ENCODE measurements at places on chromosomes 11 and 22.
A peak's percentile ranks its signal among the peaks of the same experiment; 100 is the strongest.

DNA sequence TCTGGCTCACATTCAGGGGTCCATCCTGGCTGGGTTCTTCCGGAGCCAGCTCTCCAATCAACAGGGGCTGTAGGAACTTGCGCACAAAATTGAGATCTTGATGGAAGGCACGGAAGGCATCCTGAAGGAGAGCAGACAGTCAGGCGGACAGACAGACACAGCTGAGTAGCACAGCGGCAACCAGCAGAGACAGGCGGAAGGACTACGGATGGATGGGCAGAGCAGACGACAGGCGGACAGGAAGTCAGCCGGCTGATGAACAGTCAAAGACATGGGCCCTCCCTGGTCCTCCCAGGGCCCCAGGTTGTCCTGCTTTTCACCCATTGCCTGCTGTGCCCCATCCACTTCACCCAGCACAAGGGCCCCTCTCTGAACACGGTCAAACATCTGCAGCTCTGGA lies 11.3 kb downstream of the FADS3 start:
- no peak for DNase-seq

GRCh38 chr11:66239998-66240780 lies 28.2 kb upstream of the RAB1B start:
- no peak for DNase-seq

GRCh38 chr11:126914166-126914565 lies 86.4 kb downstream of the KIRREL3 start:
- DNase-seq, result no peak

DNA sequence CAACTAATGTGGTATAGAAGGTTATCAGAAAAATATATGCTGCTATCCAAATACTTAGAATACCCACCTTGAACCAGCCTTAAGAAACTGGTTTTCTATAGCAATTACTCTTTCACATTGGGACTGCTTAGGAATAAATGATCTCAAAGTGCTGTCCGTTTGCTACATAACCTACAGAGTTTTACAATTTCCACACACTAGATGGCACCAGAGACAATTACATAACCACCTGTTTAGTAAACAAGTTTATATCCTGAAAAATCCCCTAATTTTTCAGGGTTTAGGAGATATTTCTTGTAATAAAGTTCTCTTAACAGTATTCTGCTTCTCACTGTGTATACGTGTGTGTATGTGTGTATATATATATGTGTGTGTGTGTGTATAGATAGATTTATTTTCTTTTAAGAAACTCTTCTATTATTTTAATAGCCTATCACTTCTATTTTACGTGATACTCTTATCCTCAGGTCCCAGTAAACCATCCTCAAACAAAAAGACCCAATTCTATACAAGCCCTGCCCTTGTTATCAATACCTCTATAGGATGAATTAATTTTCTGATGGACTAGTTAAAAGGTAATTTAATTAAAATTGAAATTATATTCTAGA lies 6.7 kb upstream of the OR5I1 start:
- no peak for DNase-seq

GRCh38 chr11:8652140-8652539 lies 30.3 kb downstream of the TRIM66 start:
- no peak for DNase-seq

DNA sequence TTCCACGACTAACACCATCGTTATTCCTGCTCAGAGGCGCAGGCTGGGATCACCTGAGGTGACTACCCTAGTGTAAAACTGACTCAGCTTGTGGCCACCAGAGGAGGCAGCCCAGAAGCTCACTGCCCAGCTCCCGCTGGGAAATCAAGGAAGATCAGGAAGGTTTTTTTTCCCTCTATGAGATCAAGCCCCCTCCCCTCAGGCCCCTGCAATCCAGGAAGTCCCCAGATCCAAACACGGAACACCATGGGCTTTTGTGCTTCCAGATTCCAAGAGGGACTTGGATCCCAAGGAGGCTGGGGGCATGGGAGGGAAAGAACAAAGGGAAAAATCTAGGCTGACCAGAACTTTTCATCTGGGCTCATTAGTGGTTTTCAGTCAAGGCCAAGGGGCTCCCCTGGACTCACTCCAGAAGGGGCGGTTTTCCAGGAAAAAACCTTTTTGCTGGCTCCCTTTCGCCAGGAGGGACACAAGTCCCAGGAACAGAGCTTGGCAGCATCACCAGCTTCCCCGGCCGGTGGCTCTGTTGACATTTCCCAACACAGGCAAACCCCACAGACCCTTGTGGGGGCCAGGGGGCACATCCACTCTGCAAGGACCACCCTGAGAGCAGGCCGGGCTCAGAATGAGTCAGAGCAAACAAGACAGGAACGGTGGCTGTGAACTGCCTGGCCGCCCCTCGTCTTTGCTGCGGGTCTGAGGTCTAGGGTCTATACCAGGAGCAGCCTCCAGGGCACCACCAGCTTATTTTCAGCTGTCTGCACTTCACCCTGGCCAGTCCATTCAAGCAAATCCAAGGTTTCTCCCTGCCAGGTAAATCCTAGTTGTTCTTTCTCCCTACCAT lies 36.8 kb downstream of the MYH9 start:
- DNase-seq, result no peak

- DNase-seq, result no peak
Observed at GRCh38 chr11:132244846-132245245, 874.4 kb downstream of the NTM start.

GRCh38 chr22:21657360-21658032 lies 8.3 kb upstream of the PPIL2 start:
- DNase-seq, result peak; percentile 78

DNA sequence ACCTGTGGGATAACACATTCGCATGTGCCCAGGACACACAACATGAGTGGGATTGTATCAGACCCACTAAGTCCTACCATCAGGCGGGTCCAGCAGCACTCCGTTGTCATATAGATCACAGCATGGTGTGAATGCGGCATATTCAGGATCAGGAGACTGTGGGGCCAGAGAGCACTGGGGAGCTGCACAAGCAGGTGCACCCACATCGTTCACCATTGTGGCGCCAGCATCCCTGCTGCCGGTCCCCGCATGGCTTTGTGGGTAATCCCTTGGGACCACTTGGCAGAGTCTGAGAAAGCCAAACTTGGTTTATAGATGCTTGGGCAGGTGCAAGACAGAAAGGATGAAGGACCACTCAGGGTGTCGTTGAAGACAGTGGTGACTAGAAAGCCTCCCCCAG lies 201.6 kb upstream of the B3GAT1 start:
- no peak for DNase-seq

DNA sequence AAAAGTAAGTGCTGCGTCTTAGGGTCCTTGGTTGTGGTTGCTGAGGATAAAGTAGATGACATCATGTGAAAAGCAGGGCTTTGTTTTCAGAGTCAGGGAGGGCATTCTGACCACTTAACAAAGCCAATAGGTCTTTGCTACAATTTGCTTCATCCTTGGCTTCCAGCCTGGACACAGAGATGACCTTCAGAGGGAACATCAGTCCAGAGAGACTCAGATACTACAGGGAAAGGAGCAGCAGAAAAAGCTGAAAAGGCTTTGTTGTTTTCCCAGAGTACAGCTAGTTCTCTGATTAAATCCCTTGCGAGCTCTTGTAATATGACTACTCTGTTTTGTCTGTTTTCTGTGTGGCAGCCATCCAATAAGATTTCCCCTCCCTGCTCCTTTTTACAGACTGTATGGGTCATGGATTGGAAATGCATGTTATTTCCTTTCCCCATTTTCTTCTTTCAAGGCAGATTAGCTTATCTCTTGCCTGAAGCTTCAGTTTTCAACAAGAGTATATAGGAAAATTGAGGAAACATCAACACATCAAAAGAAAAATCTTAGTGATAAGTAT lies 31.9 kb downstream of the ATG13 start:
- no peak for DNase-seq

DNA sequence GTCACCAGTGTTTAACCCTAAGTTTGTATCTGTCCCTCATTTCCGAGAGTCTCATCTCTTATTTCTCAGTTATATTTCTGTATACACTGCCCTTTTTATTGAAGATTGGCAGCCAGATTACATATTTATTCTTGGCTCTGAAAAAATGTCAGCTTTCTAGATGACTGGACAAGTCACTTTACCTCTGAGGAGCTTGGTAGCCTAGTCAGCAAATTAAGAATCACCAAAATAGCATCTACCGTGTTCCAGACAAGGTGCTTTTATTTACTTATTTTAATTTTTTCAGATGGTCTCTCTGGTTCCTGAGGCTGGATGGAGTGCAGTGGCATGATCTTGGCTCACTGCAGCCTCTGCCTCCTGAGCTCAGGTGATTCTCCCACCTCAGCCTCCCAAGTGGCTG lies 5.6 kb upstream of the RBM4 start:
- no peak for DNase-seq

DNA sequence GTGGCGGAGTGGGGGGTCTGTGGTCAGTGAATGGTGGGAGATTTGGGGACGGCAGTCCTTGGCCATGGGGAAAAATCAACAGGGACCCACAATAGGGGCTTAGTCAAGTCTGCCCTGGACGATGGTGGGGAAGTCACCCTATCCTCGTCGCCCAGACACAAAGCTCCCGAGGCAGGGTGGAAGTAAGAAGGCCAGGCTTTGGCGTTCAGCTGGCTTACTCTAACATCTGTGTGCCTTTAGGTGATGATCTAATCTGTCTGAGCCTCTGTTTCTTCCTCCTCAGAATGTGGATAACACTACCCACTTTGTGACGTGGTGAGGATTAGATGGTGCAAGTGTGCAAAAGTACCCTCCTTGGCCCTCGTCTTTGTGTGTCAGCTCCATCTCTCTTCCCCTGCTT lies 192.2 kb downstream of the ST3GAL4 start:
- no peak for DNase-seq

DNA sequence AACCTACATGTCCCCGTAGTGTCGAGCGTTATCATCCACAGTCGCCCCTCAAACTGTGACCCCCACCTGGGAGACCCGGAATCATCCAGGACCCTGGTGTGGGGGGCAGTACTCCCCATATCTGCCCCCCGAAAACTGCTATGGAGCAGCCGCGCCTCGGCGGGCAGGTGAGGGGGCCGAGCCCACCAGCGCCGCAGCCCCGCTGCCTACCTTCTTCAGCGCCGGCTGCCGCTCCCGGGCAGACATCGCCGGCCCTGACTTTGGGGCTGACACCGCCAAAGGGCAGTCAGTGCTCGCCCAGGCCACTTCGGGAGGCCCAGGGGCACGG lies 825 bp downstream of the ARHGAP20 start:
- DNase-seq, result no peak

DNA sequence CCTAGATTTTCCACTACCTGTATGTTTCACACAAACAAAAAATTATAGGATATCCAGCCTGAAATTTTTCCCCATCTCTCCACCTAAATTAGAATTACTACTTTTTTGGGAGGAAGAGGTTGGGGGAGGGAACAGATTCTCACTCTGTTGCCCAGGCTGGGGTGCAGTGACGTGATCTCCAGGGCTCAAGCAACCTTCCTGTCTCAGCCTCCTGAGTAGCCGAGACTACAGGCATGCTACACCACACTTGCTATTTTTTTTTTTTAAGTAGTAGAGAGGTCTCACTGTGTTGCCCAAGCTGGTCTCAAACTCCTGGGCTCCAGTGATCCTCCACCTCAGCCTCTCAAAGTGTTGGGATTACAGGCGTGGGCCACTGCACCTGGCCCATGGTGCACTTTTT lies 9.5 kb downstream of the JAML start:
- no peak for DNase-seq

GRCh38 chr11:93166194-93166593 lies 31.6 kb downstream of the SLC36A4 start:
- DNase-seq, result no peak

DNA sequence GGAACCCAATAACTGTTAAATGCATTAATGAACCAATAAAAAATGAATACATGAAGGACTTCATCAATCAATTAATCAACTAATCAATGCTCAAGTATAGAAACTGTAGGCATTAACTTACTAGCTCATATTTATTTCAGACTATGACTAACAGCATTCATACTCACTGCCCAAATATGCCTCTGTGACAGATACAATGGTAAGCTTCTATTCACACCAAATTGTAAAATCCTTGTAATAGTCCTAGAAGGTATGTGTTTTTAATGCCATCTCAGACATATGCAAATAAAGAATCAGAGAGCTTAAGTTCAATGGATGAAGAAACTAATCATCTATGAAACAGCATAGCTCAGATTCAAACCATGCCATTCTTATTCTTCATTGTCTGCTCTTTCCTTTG lies 1253.6 kb upstream of the TENM4 start:
- no peak for DNase-seq

- no peak for DNase-seq
Observed at GRCh38 chr11:114308689-114309089, 12.5 kb downstream of the NNMT start.

Measured in activated CD4-positive, alpha-beta T cell treated with anti-CD3 and anti-CD28 coated beads for 4 hours (primary cell).